Cardiac septum (tissue), 1 donor: ENCODE measurements at places on chromosomes 12 and 14. TPM values are rescaled to one million over a fixed set of nuclear protein-coding genes. Genes with fewer than 3 reads are reported as not detected.

The ABHD12B gene
- not detected for total RNA-seq

The EIF4B gene
- total RNA-seq, result 324 TPM

The TAS2R13 gene
- 1.0 TPM for total RNA-seq

The PRIMA1 gene
- total RNA-seq, result 2.3 TPM

The GRIP1 gene
- total RNA-seq, result 0.81 TPM

The IL22 gene
- not detected for total RNA-seq

The EML5 gene
- total RNA-seq, result 0.24 TPM

The ALDH2 gene
- 168 TPM for total RNA-seq

The OAS2 gene
- total RNA-seq, result 6.4 TPM

The NOVA1 gene
- total RNA-seq, result 4.4 TPM

The NELL2 gene
- total RNA-seq, result 1.3 TPM

The RPGRIP1 gene
- total RNA-seq, result not detected

The TMPRSS12 gene
- total RNA-seq, result not detected

The RNU6-8 gene
- not detected for total RNA-seq

The TTC5 gene
- total RNA-seq, result 11.1 TPM

The HOXC11 gene
- total RNA-seq, result not detected

The PAX9 gene
- not detected for total RNA-seq

The ENDOU gene
- 0.24 TPM for total RNA-seq

The KTN1 gene
- total RNA-seq, result 247 TPM

The KRT3 gene
- total RNA-seq, result not detected

The ISM2 gene
- total RNA-seq, result not detected

The KCNA5 gene
- total RNA-seq, result 3.2 TPM

The SLC25A47 gene
- not detected for total RNA-seq

The CLEC2B gene
- total RNA-seq, result 6.7 TPM

The PIK3C2G gene
- total RNA-seq, result not detected

The IFNG-AS1 gene
- total RNA-seq, result 0.19 TPM

The OVCH1 gene
- not detected for total RNA-seq

The CCDC60 gene
- total RNA-seq, result not detected

The GNG2 gene
- 7.0 TPM for total RNA-seq

The USP44 gene
- total RNA-seq, result 0.35 TPM

The DPPA3 gene
- total RNA-seq, result not detected

The RBP5 gene
- 0.62 TPM for total RNA-seq

The ETNK1 gene
- 20.6 TPM for total RNA-seq

The FITM1 gene
- total RNA-seq, result 112 TPM

The ACVRL1 gene
- 31.1 TPM for total RNA-seq

The STX2 gene
- 19.6 TPM for total RNA-seq

The SLC10A1 gene
- total RNA-seq, result not detected

The OR6C68 gene
- total RNA-seq, result not detected

The SLC25A21 gene
- 0.24 TPM for total RNA-seq

The AMDHD1 gene
- 0.38 TPM for total RNA-seq

The SIX1 gene
- total RNA-seq, result 0.89 TPM

The AMN gene
- total RNA-seq, result not detected

The LPAR5 gene
- 2.6 TPM for total RNA-seq

The MMP17 gene
- total RNA-seq, result 0.78 TPM

The CSAD gene
- total RNA-seq, result 16.5 TPM
